GM10248 (cell line): ENCODE measurements at places on chromosomes 7 and 10.

DNA sequence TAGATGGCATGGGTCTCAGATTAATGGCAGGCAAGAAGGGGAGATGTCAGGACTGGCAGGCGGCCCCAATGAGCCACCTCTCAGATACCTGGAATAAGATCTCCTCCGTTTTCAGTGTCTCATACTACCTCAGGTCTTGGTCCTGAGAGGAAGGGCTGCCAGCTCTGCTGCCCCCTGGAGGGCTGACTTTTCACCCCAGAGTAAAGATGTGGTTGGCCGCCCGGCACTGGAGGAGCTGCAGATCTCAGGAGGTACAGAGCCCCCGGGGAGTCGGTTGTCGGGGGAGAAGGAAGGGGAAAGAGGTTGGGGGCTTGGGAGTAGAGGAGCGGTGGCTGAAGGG is 642 bp upstream of the COL13A1 start:
- peak; percentile 58 for DNase-seq

DNA sequence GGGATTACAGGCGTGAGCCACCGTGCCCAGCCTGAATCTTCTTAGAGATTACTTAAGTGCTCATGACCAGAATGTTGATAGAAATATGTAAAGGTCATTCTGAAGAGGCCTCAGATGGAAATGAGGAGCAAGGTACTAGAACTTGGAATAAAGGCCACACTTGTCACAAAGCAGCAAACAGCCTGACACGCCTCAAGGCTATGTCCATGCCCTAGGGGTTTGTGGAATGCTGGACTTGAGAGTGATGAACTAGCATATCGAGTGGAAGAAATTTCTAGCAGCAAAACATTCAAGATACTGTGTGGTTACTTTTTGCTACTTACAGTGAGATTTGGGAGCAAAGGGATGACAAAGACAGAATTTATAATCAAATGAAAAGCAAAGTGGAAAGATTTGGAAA is 39.0 kb downstream of the ZNF438 start:
- DNase-seq: no peak

DNA sequence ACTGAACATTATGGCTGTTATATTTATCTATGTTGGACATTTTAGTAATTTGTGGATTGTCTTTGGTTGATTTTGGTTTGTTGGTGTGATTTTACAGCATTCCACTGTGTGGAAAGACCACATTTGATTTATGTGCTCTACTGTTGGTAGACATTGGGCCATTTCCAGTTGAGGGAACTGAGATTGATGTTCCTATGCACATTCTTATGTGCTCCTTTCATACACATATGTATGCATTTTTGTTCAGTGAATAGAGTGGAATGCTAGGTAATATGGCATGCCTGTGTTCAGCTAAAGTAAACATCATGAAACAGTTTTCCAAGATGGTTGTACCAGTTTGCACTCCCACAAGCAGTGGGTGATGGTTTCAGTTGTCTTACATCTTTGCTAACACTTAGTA is 15.1 kb downstream of the CACNB2 start:
- DNase-seq: no peak

DNA sequence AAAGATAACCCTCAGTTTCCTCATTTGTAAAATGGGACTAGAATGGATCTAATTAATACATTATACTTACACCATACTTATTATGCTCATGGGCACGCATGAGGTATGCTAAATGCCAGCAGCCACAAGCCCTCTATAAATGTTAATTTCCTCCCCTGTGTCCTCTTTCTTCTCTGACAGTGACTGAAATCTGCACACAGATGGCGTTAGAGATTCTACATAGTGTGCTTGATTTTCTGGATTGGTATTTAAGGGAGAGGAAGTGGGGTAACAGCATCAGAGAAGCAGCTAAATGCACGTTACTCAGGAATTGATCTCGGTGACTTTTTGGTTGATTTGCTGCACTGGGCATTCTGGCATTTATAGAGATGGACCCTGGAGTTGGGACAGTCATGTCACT is 568.5 kb downstream of the CALN1 start:
- no peak for DNase-seq

GRCh38 chr10:96501985-96502384 is 11.7 kb downstream of the TLL2 start:
- peak; percentile 2 for DNase-seq

DNA sequence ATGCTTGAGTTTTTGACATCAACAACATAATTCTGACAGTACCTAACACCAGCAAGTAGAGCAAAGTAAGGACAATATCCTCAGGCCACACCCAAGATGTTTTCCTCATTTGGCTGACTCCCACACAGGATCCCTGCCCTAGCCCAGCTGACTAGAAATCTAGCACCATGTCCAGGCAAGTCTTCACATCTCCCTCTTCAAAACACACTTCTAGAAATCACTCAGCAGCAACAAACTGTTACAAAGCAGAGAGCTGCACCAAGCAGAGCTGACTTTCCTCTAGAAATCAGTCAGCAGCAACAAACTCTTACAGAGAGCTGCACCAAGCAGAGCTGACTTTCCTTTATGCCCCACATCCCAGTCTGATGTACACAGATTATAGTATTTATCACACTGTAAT is 7.7 kb downstream of the TMEM168 start:
- DNase-seq: peak; percentile 22

- no peak for DNase-seq
These were observed 62.4 kb upstream of the PAX2 start for GRCh38 chr10:100683004-100683403.
